ENCODE measurements at places on chromosomes 6 and 20.

- no peak for DNase-seq
Measured at GRCh38 chr20:36642136-36642535, 3.9 kb downstream of the SLA2 start.

DNA sequence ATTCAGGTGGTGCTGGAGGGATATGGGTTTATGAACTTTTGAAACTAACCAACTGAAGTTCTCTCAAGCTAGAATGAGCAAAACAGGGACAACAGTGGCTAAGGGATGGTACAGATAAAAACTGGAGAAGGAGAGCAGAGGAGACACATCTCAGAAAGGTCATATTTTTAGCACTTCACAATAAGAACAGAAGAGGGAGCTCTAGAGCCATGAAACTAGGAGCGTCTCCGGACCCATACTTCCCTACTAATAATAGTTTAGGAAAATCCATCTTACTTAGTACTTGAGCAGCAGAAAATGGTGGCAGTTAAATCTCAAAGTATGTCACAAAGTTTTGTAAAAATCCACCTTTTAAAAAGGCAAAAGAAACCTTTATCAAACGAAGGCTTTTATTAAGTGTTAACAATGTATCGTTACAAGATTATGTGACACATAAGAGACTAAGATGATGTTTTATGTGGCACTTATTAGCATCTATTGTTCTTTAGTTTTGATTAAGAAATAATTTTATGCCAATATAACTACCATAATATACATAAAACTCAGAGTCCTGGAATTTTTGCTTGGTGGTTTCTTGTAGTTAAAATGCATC is 278.6 kb downstream of the TBC1D32 start:
- DNase-seq: no peak

DNA sequence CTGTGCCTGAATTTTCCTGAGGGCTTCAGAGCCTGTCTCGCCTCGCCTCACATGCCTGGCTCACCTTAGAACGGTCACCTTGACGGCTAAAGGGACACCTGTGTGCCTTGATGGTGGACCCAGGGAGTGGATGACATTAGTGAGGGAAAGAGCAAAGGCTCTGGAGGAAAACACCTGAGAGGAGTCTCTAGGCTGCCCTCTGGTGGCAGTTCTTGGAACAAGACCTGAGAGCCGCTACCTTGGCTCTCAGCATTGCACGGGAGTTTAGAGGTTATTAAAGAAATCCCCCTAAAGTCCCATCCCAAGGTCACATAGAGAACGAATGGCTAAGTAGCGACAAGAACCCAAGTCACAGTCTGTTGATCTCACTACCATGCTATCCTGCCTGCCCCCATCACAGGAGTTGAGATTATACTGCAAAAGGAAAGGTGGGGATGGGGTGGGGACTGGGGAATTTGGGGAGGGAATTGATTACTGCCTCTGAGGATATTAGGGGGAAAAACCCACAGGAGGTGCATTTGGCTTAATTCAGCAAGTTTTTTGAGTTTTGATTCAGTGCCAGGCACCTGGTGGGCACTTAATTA is 7.9 kb upstream of the CDSN start:
- DNase-seq: no peak

GRCh38 chr6:69162811-69163210 is 527.7 kb downstream of the ADGRB3 start:
- no peak for DNase-seq

DNA sequence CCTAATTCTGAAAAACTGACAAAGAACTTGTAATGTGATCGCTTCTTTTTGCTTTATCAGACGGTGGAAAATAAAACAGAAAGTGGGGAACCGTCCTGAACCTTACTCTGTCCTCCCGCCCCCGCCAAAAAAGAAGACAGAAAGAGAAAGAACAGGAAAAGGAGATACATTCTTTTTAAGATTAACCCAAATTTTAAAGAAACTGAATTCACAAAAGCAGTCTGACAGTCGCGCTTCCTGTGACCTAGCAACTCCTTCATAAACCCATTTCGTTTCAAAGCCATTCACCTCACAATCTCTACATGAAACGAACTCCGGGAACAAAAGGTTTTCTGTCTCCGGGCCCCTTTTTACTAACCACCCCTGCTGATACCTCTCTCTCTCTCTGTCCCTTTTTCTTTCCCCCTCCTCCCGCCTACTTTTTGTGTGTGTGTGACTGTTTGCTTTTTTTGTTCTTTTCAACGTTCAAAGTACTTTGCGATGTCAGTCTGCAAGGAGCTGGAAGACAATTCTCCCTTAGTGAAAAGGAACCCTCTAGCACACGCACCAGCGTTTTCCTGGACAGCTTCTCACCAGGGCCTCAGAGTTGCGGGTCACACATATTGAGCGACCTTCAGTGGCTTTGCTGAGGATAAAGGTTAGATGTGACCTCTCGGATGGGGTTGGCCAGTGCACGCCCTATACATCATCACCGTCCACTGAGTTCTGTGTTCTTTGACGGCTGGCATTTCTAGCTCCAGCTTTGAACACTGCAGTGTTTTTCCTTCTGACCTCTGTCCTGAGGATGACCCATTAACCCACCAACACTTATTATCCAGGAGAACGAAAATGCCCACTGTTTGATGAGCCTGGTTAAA is 530 bp upstream of the NEDD9 start:
- DNase-seq: peak; percentile 65

- DNase-seq: no peak
Measured at GRCh38 chr6:31640612-31641011, 11.8 kb downstream of the BAG6 start.

- no peak for DNase-seq
Measured at GRCh38 chr6:117396228-117396627, 29.5 kb downstream of the ROS1 start.

GRCh38 chr6:25606151-25606550 is 45.9 kb upstream of the SCGN start:
- no peak for DNase-seq

GRCh38 chr6:10266061-10266460 is 148.8 kb downstream of the TFAP2A start:
- no peak for DNase-seq

GRCh38 chr6:6728169-6728941 is 139.8 kb downstream of the LY86 start:
- no peak for DNase-seq

GRCh38 chr6:157962601-157963302 is 18.9 kb upstream of the SYNJ2 start:
- no peak for DNase-seq

- DNase-seq: no peak
Measured at GRCh38 chr6:117607511-117607910, 5.2 kb upstream of the GOPC start.

DNA sequence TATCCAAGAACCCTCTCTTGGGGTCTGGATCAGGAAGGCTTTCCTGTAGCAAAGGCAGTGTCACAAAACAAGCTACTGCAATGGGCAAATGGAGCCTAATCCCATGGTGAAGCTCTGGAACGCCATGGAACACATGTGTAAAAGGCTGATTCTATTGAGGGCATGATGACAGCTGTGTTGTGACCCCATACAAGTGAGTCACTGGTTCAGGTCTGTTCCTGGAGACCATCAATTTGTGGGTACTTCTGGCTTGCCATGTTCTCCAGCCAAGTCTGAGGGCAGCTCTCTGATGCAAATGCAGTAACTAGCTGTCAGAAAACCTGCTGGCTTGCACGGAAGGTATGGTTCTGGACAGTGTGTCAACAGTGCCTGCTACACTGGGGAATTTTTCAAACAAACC is 33.3 kb upstream of the ECHDC1 start:
- no peak for DNase-seq

GRCh38 chr6:22444330-22444729 is 125.0 kb upstream of the HDGFL1 start:
- DNase-seq: no peak

DNA sequence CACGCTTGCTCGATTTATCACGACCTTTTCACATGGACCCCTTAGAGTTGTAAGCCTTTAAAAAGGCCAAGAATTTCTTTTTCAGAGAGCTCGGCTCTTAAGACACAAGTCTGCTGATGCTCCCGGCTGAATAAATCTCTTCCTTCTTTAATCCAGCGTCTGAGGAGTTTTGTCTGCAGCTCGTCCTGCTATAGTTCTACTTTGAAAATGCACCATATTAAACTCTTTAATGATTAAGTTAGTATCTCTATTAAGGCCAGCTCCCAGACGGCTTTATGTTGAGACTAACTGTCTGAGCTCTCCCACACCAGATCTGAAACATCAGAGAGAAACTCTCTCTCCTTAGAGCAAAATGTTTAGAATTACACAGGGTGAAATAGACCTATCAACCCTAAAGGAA is 18.0 kb upstream of the GSTA3 start:
- DNase-seq: no peak

DNA sequence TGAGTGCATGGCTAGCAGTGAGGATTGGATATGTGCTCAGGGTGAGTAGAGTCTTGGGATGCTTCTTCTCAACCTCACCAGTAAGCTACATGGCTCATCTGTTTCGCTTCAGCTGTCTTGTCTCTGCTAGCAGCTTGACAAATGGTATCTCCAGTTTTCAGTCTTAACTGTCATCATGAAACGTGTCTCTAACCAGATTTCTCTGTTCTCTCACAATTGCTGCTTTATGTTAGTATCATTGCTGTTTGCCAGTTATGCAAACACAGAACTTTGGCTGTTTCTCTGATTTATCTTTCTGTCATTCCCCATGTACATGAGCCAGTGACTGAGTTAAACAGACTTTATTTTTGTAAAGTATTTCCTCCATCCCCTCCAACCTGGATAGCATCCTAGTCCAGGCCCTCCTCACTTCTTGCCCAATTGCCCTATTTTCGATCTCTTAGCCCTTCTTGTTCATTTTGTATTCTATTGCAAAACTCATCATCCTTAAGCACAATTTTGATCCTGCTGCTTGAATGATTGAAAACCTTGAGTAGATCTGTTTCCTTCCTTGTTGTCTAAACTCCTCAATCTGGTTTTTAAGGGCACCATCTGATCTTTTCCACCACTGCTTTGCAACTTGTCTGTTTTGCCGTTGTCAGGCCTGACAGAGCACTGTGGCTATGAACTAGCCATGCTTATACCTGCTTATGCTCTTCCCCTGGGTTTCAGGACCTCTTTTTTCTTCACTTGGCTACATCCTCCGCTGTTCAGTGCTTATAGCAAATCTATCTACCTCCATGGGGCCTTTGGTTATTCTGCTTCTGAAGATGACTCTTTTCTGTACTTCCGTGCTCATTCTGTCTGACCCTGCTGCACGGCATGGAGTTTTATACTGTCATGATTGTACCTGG is 37.7 kb upstream of the ADIG start:
- no peak for DNase-seq

DNA sequence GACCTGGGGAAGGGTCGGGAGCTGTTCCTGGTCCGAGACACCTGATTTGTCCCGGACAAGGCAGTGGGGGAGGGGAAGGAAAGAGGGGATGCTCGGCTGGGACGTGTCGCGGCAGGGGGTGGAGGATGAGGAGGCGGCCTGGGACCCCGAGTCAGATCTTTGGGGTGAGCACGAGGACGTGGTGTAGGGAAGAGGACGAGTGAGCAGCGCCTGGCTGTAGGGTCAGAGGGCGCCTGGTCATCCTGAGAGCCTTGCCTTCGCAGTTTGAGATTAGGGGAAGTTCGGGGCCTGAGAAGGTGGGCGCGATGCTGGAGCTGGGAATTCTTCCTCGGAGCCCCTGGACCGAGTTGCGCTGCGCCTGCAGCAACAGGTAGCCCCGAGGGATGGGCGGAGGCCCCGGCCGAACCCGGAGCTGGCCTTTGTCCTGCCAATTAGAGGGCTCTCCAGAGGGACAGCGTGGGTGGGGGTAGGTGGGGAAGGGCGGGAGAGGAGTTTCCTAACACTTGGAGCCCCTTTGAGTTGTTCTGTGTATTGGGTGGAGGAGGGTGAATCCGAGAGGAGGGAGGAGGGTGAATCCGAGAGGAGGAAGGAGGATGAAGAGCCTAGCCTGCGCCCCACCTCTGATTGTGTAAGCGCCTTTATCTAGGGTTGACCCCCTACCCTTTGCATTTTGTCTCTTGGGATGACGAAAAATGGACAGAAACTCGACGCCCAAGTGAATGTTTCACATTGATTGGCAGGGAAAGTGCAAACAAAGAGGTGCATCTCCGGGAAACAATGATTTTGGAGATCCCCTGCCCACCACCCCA is 72.0 kb downstream of the SOX4 start:
- DNase-seq: no peak

DNA sequence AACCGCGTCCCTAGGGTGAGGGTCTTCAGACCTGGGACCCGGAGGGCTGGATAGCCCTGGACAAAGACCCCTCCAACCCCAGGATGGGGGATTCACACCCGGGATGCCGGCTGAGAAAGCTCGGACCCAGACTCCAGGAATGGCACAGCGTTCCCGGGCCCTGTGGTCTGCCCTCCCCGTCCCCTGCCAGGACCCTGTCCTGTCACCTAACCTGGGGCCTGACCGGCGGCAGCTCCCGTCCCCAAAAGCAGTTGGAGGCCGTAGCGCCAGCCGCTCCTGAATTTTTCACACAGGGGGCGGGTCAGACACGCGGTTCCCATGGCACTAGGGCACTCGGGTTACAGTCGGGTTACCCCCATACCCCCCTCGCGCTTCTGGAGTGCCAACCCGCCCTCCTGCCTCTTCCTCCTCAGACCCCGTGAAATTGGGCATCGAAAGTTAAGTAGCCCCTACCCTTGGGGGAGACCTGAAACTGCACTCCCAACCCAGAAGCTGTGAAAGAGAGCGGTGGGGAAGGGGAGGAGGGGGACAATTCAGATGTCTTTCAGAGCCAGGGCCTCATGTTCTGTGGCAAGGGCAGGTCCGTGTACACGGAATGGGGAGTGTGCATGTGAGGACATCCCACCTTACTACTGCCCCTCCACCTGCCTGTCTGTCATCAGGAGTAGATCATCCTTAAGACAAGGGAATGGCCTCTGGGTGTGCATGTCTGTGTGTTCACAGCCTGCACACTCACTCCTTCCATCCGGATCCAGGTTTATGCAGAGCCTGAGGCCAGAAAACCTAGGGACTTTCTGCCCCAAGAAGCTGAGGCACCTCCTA is 595 bp downstream of the REM1 start:
- DNase-seq: no peak

DNA sequence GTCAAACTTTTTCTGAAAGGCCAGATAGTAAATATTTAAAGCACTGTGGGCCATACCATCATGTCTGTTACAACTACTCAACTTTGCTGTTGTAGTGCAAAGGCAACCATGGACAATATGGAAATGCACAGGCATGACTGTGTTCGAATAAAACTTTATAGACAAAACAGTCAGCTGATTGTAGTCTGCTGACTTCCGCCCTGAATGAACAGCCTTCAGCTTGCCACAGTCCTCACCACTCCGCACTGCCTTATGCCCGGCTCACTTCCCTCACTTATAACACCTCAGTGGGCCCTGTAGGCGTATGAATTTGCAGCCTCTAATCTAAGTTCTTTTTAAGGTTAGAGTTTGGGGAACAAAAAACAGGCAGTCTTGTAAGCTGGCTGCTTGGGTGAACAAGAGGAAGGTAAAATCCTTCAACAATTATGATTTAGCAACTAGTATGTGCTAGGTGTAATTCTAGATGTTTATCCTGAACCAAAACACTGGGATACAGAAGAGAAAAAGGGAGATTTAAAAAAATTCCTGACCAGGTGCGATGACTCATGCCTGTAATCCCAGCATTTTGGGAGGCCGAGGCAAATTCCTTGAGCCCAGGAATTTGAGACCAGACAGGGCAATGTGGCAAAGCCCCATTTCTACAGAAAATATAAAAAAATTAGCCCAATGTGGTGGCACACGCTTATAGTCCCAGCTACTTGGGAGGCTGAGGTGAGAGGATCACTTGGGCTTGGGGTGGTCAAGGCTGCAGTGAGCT is 6.8 kb upstream of the SLC2A10 start:
- DNase-seq: no peak

Data from tibial artery (tissue), 4 donors.